ENCODE measurements at places on chromosomes 7 and 10.

- DNase-seq: peak; percentile 11
Observed at GRCh38 chr7:18903695-18904094, 213.7 kb downstream of the TWIST1 start.

DNA sequence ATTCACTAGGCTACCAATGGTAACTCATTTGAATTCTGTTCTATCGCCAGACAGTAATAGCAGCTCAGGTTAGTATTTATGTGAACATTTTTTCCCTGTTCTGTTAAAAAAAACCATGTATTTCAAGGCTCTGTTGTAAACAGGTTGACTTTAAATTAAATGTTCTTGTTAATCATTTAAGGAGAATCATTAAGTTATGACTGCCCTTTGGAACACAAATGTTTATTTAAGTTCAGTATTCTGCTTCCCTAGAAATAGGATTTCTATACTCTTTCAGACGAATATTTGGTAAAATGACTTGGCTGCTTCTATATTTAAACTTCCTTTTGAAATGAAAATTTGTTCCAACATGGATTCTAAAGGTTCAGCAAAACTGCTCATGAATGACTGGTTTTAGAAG, 13.1 kb upstream of the CROT start:
- no peak for DNase-seq

- DNase-seq: no peak
Observed at GRCh38 chr10:113261611-113262091, 291.2 kb upstream of the HABP2 start.

- DNase-seq: peak; percentile 38
Observed at GRCh38 chr10:120386896-120387295, 70.1 kb upstream of the PLPP4 start.

GRCh38 chr7:50208378-50208982, 96.0 kb upstream of the IKZF1 start:
- no peak for DNase-seq

DNA sequence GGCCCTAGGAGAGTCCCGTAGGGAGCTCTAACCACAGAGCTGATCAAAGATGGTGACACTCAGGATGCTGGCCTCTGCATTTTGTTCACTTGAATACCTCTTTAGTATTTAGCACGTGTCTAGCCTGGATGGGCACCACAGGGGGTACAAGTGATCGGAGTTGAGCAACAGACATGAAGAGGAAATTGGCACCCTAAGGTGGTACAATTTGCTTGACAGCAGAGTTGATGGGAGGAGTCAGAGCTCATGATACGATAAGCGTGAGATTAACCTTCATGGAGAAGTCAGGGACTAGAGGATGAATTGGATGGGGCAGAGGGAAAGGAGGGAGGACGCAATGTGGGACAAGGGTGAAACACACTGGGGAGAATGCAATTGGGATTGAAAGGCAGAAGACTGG, 9.9 kb upstream of the ZNF212 start:
- DNase-seq: no peak

GRCh38 chr10:72334825-72335393, 19.8 kb downstream of the DNAJB12 start:
- DNase-seq: no peak

DNA sequence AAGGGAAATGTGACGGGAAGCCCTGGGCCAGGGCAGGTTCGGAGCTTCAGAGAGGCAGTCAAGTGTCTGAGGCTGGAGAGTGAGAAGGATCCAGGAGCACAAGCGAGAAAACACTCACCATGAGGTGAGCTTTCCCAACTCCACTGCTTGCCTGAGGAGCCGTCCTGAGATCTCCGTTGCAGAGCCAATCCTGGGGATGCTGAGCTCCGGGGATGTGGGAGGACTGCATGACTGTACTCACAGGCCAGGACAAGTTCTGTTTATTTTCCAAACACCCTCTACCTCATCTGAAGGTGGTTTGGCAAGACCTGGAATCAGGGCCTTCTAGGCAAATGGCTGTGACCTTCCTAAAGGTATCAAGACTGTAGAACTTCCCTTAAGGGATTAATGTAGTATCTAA, 38.7 kb downstream of the GLI3 start:
- no peak for DNase-seq

DNA sequence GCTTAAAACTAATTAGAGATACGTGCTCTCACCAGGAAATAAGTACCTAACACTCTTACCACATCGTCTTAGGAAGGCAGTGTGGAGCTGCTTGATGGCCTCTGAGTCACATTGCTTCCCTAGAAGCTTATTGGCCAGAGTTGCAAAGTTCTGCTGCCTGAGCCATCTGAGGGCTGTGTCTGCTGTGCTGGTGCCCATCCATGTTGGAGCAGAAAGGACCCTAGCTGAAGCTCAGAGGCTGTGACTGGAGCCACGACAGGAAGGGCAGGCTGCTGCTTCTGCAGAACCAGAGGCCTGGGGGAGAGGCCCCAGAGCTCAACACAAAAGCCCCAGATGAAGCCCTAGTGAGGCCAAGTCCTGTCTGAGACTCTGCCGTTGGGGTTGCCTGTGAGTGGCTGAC, 64.8 kb upstream of the IGFBP3 start:
- DNase-seq: peak; percentile 60

- DNase-seq: no peak
Observed at GRCh38 chr7:104984585-104985258, 29.3 kb upstream of the KMT2E start.

DNA sequence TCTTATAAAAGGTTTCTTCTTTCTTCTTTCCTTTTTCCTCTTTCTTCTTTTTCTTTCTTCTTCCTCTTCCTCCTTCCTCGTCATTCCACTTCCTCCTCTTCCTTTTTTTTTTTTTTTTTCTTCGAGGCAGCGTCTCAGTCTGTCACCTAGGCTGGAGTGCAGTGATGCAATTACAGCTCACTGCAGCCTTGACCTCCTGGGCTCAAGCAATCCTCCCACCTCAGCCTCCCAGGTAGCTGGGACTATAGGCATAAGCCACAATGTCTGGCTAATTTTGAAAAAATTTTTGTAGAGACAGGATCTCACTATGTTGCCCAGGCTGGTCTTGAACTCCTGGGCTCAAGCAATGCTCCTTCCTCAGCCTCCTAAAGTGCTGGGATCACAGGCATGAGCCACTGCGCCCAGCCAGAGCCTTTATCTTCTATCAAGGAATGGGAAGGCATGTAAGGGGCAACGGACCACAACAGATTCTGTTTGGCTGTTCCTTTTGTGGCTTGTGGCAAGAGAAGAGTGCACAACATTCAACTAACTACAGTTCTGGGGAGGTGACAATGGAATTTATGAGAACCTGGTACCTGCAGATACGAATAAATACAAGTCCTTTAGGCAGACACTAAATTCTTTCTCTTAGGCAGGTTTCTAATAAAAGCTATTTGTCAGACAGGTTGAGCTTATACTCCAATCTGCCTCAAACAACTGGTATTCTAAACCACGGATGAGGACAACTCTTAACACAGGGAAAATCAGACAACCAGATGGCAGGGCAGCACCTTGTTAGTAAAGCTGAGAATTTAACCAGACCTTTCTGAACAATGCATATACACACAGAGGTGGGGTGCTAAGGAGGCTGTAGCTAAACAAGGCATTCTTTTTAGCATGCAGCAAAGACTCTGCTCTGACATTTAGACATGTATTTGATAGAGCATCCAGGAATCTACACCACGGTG, 100.3 kb downstream of the DOCK4 start:
- no peak for DNase-seq

DNA sequence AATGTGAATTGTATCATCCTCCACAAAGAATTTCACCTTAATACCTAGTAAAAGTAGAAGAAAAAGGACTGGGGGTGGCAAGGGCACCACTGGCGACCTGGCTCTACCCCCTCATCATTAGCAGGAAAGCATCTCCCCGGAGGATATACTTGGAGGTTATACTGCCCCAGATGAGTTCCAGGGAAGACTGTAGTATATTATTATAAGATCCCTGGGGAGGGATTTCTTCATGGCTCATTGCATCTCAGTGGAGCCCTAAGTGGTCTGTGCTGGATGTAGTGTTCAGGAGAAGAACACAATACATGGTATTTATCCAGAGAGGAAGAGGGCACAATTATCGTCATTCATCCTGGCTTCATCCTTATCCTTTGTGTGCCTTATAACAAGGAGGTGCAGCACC, 14.2 kb upstream of the DYNC1I1 start:
- no peak for DNase-seq

- DNase-seq: no peak
Observed at GRCh38 chr7:157689269-157690057, 352.7 kb downstream of the DNAJB6 start.

GRCh38 chr10:26478061-26478460, 39.9 kb downstream of the APBB1IP start:
- DNase-seq: no peak

DNA sequence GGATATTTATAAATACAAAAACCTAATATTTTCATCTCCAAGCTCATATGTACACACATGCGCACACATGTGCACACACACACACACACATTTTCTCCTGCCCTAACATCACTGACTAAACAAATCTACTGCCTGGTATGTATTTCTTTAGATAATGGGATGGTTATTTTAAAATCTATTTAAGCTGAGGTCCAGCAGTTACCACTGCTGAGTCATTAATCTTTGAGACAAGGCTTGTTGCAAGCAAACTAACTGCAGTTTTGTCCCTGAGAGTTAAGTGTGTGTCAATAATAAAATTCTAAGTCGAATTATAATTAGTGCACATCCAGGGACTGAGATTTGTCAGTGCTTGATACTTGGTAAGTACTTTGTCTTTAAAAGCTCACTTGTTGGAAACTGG, 135.1 kb downstream of the VPS50 start:
- DNase-seq: no peak

Data from fibroblast of skin of scalp (primary cell).